ENCODE measurements at places on chromosomes 12 and 14. TPM values are rescaled to one million over a fixed set of nuclear protein-coding genes. Genes with fewer than 3 reads are reported as not detected.

The RAPGEF3 gene
- 0.81 TPM for total RNA-seq

The NKX2-1 gene
- total RNA-seq = not detected

The SAMD15 gene
- total RNA-seq = 0.47 TPM

The KRT71 gene
- not detected for total RNA-seq

The TPPP2 gene
- total RNA-seq = not detected

The TSPAN31 gene
- total RNA-seq = 27.2 TPM

The PRB2 gene
- not detected for total RNA-seq

The GDF3 gene
- 0.34 TPM for total RNA-seq

The LRRK2 gene
- not detected for total RNA-seq

The TOMM20L gene
- total RNA-seq = not detected

The SLC10A1 gene
- not detected for total RNA-seq
